Karpas-422 (cell line): ENCODE measurements at places on chromosomes 13 and 19.

DNA sequence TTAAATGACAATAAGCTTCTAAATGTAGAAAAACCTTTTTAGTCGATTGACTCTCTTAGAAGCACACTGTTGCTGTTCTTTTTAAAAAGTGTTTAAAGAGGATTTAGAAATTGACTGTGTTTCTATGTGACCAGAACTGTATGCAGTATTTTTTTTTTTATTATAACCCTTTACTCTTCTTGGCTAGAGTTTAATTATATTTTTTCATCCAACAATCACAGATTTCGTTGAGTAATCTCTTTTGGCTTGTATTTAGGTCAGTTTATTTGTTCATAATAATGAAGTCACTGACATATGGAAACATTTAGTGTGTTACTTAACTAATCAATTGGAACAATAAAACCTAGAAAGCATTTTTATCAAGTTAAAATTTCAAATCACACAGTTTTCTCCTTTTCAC is 19.9 kb downstream of the CSNK1A1L start:
- no peaks in the 10 kb centered on the region for H3K36me3 ChIP-seq
- H3K27me3 ChIP-seq: no peaks in the 10 kb centered on the region
- no peak for DNase-seq
- H3K4me3 ChIP-seq: no peak overlapping the region

DNA sequence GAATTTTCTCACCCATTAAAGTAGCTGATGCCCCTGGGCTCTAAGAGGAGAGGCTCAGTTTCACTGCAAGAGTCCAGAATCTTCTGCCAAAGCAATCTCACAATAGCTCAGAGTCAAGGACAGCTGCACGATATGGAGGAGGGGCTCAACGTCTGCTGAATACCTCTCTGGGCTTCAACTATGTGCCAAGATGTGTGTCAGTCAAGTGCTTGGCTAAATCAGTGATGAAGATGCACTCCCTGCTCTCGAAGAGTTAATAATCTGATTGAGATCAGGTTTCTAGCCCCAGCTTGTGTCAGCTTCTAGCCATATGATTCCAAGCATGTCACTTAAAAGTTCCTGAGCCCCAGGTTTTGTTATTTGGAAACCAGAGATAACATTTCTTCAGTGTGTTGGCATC is 46.8 kb downstream of the KLF12 start:
- no peaks in the 10 kb centered on the region for H3K27me3 ChIP-seq
- H3K4me1 ChIP-seq: peaks cover 40% of the 10 kb centered on the region
- H3K4me3 ChIP-seq: no peak overlapping the region

- no peak overlapping the region for H3K4me3 ChIP-seq
- no peaks in the 10 kb centered on the region for H3K27me3 ChIP-seq
- H3K27ac ChIP-seq: no peak overlapping the region
- no peaks in the 10 kb centered on the region for H3K4me1 ChIP-seq
Observed at GRCh38 chr13:93270769-93271742, 44.4 kb downstream of the GPC6 start.

- no peak for DNase-seq
- no peaks in the 10 kb centered on the region for H3K36me3 ChIP-seq
- no peaks in the 10 kb centered on the region for H3K27me3 ChIP-seq
- H3K27ac ChIP-seq: no peak overlapping the region
- peaks cover 9% of the 10 kb centered on the region for H3K4me1 ChIP-seq
Observed at GRCh38 chr19:7268705-7269098, 25.5 kb downstream of the INSR start.

GRCh38 chr13:111792956-111793355 is 274.0 kb upstream of the SOX1 start:
- H3K4me3 ChIP-seq: no peak overlapping the region
- H3K4me1 ChIP-seq: no peaks in the 10 kb centered on the region
- peak; percentile 7 for DNase-seq
- H3K27me3 ChIP-seq: no peaks in the 10 kb centered on the region
- H3K27ac ChIP-seq: no peak overlapping the region
- no peaks in the 10 kb centered on the region for H3K36me3 ChIP-seq

DNA sequence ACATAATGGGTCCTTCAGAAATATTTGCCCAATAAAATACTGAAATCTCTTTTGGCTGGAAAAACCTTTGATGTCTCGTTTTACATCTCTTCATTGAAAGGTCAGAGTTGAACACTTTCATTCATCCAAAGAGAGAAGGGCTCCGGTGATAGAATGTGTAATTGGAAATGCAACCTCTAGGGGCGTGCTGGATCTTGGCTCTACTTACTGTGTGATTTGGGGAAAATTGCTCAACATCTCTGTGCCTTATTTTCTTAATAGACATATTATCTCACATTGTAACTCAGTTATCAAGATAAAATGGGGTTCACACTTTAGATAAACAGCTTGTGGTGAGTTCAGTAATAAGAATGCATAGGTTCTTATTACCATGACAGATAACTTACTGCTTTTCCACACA is 1444.1 kb downstream of the SLITRK5 start:
- H3K4me1 ChIP-seq: no peaks in the 10 kb centered on the region
- DNase-seq: no peak
- no peaks in the 10 kb centered on the region for H3K27me3 ChIP-seq
- no peaks in the 10 kb centered on the region for H3K36me3 ChIP-seq

GRCh38 chr19:4538601-4538954 is 1.3 kb downstream of the LRG1 start:
- H3K36me3 ChIP-seq: no peaks in the 10 kb centered on the region
- H3K27ac ChIP-seq: no peak overlapping the region
- no peaks in the 10 kb centered on the region for H3K4me1 ChIP-seq
- H3K4me3 ChIP-seq: no peak overlapping the region

- H3K36me3 ChIP-seq: no peaks in the 10 kb centered on the region; the same call in 1 of the 2 replicates
- peaks cover 66% of the 10 kb centered on the region for H3K4me1 ChIP-seq
- no peak overlapping the region for H3K4me3 ChIP-seq
- no peak overlapping the region for H3K27ac ChIP-seq
Observed at GRCh38 chr19:30161770-30162169, 210.4 kb upstream of the ZNF536 start.

GRCh38 chr13:45838171-45838745 is 13.3 kb downstream of the SIAH3 start:
- no peak overlapping the region for H3K4me3 ChIP-seq
- H3K27ac ChIP-seq: no peak overlapping the region
- no peaks in the 10 kb centered on the region for H3K36me3 ChIP-seq
- no peaks in the 10 kb centered on the region for H3K4me1 ChIP-seq
- no peaks in the 10 kb centered on the region for H3K27me3 ChIP-seq

DNA sequence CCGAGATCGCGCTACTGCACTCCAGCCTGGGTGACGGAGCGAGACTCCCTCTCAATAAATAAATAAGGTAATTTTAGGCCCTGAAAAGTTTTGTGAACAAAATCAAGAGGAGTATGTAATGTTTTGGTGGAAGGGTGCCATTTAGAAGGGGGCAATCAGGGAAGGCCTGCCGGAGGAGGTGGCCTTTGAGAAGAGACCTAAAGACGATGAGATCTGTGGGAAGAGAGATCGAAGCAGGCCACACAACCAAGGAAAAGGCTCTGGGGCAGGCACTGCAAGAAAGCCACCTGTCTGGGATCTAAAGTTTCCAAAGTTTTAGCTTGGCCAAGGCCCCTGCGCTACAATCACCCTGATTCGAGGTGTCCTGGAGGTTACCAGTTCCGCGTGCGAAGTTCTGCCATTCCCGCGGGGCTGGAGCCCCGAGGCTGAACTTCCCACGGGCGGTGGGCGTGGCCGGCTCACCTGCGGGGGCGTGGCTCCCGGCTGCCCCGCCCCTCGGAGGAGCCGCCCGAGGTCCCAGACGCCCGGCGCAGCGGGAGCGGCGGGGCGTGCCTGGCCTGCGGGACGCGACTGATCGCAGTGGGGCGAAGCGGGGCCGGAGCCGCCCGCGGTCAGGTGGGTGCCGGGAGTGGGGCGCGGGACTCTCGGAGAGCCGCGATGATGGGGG is at the start of gene KLC3:
Gene KLC3 (plus strand): TSS at position 519 of the 667 bp plus-strand sequence. CDS start 4,792 bp downstream, outside the sequence.
- peaks cover 2% of the 10 kb centered on the region; the same call in 1 of the 2 replicates for H3K4me1 ChIP-seq
- H3K27me3 ChIP-seq: no peaks in the 10 kb centered on the region
- no peak for DNase-seq
- no peak within 1 kb of the TSS for H3K27ac ChIP-seq
- no peaks in the 10 kb centered on the region for H3K36me3 ChIP-seq

DNA sequence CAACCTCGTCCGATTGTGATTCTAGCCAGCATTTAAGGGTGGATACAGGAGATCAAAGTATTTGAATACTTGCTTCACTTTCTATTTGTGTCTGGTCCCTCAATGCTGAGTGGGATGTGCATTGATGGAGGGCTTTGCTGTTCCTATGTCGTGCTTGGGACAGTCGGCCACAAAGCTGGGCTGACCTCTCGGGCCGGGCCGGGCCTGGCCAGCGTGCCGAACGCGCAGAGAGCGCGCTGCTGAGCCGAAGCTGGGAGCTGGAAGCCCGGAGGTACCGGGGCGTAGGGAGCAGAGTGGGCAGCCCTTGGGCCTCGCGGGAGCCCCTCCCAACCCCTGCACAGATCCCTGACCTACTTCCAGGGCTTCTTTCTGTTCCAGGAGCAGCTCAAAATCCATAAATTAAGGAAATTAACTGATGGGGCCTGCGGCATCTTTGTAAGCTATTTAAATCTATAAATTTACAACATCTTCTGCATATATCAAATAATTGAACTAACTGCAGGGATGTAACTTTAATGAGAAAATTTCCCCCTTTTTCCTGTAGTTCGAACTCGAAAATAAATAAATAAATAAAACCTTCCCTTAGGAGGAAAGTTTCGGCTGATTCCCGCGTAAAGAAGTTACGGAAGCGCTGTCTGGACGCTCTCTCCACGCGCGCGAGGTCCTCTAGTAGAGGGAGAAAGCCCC is 1.8 kb upstream of the KCTD15 start:
- H3K27ac ChIP-seq: no peak overlapping the region
- no peaks in the 10 kb centered on the region for H3K4me1 ChIP-seq
- no peak for DNase-seq
- no peak overlapping the region for H3K4me3 ChIP-seq

DNA sequence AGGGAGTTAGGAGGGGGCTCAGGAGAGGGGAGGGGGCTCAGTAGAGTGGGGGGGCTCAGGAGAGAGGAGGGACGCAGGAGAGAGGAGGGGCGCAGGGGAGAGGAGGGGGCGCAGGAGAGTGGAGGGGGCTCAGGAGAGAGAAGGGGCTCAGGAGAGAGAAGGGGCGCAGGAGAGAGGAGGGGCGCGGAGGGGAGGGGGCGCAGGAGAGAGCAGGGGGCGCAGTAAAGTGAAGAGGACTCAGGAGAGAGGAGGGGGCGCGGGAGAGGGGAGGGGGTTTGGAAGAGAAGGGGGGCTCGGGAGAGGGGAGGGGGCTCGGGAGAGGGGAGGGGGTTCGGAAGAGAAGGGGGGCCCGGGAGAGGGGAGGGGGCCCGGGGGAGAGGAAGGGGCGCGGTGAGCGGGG is 700 bp downstream of the MADCAM1 start:
- no peak overlapping the region for H3K27ac ChIP-seq
- peaks cover 4% of the 10 kb centered on the region; the same call in 1 of the 2 replicates for H3K4me1 ChIP-seq
- no peak for DNase-seq
- H3K36me3 ChIP-seq: no peaks in the 10 kb centered on the region
- H3K27me3 ChIP-seq: no peaks in the 10 kb centered on the region
- H3K4me3 ChIP-seq: no peak overlapping the region

GRCh38 chr13:28684257-28684656 is 25.3 kb downstream of the POMP start:
- H3K27ac ChIP-seq: no peak overlapping the region
- peak; percentile 49 for DNase-seq
- no peaks in the 10 kb centered on the region for H3K36me3 ChIP-seq
- no peaks in the 10 kb centered on the region for H3K4me1 ChIP-seq
- H3K4me3 ChIP-seq: no peak overlapping the region
- no peaks in the 10 kb centered on the region for H3K27me3 ChIP-seq

DNA sequence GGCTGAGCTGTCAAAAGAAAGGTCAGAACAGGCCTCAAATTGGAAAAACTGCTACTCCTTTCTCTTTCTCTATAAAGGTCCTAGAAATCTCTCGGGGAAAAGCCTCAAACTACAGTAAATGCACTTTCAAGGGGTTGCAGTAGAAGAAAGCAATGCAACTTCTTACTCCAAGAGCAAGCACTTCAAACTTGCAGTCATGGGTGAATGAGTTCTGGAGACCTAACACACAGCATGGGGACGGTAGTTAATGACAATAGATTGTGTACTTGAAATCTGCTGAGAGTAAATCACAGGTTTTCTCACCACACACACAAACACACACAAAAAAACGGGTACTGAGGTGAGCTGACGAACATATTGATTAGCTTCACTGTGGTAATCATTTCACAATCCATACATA is 11.8 kb downstream of the TUBGCP3 start:
- DNase-seq: no peak
- no peaks in the 10 kb centered on the region for H3K27me3 ChIP-seq
- no peak overlapping the region for H3K27ac ChIP-seq
- no peak overlapping the region for H3K4me3 ChIP-seq

- no peaks in the 10 kb centered on the region for H3K27me3 ChIP-seq
- no peaks in the 10 kb centered on the region for H3K4me1 ChIP-seq
- no peak within 1 kb of the TSS for H3K27ac ChIP-seq
- no peak for DNase-seq
- H3K36me3 ChIP-seq: no peaks in the 10 kb centered on the region
Observed at GRCh38 chr13:113863524-113864272, at the start of gene GAS6. Gene GAS6 (minus strand): TSS chr13:113864076. CDS start chr13:113863920, 156 bp downstream.

DNA sequence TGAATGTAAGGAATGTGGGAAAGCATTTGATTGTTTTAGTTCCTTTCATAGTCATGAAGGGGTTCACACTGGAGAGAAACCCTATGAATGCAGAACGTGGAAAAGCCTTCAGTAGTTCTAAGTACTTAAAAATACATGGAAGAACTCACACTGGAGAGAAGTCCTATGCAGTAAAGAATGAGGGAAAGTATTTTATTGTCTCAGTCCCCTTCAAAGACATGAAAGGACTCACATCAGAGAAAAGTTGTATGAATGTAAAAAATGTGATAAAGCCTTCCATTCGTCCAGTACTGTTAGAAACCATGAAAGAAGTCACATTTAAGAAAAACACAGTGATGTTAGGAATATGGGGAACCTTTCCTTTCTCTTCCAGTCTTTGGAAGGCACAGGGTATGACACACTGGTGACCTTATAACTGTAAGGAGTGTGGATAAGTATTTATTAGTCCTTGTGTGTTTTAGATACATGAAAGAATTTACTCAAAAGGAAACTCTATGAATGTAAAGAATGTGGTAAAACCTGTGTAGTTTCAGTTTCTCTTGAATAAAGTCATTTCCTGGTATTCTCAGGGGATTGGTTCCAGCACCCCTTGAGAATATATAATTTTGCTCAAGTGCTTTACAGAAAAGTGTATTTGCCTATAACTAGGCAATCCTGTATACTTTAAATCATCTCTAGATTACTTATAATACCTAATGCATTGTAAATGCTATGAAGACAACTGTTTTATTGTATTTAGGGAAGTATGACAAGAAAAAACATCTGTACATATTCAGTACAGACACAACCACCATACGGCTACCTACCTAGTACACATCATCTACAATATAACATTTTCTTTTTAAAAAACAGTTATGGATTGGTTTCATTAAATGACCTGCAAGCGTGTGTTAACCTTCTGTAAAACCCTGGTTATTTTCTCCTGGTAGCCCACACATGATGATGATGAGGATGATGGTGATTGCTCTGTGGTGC is 52.8 kb downstream of the ZNF823 start:
- H3K36me3 ChIP-seq: no peaks in the 10 kb centered on the region
- H3K27me3 ChIP-seq: 0 out of 2 replicates have a peak, but pooled peaks cover 2% of the 10 kb centered on the region
- no peak overlapping the region for H3K4me3 ChIP-seq
- no peak for DNase-seq
- H3K4me1 ChIP-seq: no peaks in the 10 kb centered on the region

- peaks cover 30% of the 10 kb centered on the region for H3K36me3 ChIP-seq
- H3K4me1 ChIP-seq: peaks cover 33% of the 10 kb centered on the region
- no peak overlapping the region for H3K27ac ChIP-seq
Observed at GRCh38 chr19:49920624-49921363, 8.2 kb upstream of the ATF5 start.

- no peak for DNase-seq
- H3K4me1 ChIP-seq: no peaks in the 10 kb centered on the region
- H3K27me3 ChIP-seq: no peaks in the 10 kb centered on the region
Observed at GRCh38 chr13:102628559-102628958, 31.8 kb downstream of the TPP2 start.
